ENCODE measurements at places on chromosomes 1 and 21.

- no peak for DNase-seq
Measured at GRCh38 chr21:34553151-34553952, 41.3 kb upstream of the KCNE1 start.

GRCh38 chr21:44353191-44353970, at the start of gene TRPM2:
TSS of gene TRPM2 (plus strand) at chr21:44353621. CDS start at chr21:44353701, 80 bp downstream.
- no peak for DNase-seq

GRCh38 chr1:10968411-10968826, 44.0 kb upstream of the TARDBP start:
- no peak for DNase-seq

DNA sequence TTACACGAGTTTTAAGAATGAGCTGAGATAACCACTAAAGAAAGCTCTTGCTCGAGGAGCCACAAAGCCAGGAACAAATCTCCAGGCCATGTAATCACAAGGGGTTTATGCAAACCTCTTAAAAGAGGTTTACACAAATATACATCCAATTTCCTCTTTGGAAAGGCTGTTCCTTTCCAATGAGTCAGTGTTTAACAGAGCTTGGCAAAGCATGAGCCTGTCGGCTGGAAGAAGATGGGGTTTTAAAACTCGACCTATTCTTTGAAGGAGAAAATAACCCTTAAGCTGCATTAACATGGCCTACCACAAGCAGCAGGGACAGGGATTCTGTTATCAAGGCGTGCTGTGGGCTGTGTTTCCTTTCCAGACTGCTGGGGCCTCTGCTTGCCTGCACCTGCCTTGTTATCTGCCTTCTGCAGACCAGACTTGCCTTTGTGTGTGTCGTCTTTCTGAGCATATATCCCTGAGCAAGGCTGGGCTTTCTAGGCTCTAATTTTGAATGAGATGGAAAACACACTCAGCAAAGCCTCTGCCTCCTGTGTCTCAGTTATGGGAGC, 40.6 kb upstream of the CYP2J2 start:
- no peak for DNase-seq

- no peak for DNase-seq
Measured at GRCh38 chr1:64568171-64568450, 98.2 kb downstream of the CACHD1 start.

- DNase-seq = no peak
Measured at GRCh38 chr1:179883040-179883744, 1.1 kb downstream of the TOR1AIP1 start.

DNA sequence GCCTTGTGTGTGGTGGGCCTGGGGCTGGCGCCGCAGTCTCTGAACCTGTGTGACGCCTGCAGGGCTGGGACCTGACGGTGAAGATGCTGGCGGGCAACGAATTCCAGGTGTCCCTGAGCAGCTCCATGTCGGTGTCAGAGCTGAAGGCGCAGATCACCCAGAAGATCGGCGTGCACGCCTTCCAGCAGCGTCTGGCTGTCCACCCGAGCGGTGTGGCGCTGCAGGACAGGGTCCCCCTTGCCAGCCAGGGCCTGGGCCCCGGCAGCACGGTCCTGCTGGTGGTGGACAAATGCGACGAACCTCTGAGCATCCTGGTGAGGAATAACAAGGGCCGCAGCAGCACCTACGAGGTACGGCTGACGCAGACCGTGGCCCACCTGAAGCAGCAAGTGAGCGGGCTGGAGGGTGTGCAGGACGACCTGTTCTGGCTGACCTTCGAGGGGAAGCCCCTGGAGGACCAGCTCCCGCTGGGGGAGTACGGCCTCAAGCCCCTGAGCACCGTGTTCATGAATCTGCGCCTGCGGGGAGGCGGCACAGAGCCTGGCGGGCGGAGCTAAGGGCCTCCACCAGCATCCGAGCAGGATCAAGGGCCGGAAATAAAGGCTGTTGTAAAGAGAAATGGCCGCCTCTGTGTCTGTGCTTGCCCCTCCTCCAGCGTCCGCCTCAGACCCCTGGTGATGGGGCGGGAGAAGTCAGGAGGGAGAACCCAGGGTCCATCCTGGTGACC, 788 bp downstream of the ISG15 start:
- no peak for DNase-seq

DNA sequence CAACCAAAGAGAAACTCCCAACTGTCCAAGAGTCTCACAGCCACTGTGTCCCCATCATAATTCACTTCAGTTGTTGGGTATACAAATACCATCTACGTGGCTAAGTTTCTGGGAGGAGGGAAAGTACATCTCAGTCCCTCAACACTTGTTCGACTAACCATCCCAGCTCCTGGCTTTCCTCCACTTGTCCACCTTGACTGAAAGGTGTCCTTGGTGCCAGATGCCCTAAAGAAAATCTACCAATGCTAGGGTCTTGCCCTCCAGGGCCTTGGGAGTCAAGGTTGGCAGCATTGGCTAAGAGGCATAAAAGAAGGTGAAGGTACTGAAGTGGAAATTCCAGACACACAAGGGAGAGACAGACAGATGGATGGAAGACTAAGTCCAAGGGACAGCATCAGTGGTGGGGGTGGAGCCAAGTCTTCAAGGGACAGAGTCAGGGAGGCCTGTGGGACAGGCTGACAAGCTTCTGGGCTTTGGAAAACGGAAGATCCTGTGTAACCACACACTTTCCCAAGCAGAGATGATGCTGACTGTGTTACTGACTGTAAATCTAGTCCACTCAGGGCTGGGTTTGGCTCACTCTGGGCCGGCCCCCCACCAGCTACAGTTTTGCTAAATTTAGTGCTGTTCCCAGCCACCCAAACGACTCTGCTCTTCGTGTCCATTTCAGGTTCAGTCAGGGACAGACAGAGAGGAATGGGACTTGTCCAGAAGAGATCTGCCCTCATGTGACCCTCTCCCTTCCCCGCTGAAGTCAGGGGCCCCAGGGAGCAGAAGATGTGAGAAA, 60.1 kb downstream of the CD34 start:
- no peak for DNase-seq

DNA sequence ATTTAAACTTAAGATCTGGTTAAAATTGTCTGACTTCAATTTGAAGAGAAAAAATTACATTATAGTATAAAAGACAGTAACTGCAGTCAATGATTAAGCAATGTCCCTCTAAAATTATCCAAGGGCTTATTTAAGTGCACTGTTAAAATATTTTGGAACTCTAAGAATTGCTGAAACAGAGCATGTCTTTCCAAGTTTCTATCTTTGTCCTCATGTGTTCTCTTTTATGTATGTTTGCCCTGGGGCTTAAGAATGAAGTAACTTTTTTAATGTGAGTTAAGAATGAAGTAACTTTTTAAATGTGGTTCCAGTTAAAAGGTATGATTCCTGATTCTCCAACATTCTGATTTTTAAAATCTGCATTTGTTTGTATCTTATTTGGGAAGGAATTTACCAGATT, 69.0 kb upstream of the MARK1 start:
- DNase-seq = no peak

DNA sequence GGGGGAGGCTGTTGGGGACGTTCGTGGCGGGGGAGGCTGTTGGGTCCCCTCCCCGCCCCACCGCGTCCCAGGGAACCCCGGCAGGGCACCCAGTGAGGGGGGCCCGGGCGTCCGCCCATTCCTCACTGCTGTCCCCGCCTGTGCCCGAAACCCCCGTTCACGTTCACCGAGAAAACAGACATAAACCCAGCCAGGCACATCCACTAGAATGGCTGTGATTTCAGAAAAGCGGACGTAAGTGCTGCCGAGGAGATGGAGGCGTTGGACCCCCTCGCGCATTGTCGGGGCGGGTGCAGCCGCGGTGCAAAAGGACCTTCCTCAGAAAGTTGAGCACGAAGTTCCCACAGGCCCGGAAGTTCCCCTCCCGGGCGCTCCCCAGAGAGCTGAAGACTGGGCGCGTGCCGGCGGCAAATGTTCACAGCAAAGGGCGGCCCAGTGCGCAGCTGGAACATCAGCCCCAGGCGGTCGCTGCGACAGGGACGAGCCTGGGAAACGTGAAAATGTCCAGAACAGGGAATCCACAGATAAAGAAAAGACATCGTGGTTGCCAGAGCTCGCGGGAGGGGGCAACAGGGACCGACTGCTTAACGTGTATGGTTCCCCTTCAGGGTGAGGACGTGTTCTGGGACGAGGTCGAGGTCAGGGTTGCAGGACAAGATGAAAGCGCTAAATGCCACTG, 18.5 kb upstream of the SAMD11 start:
- no peak for DNase-seq

GRCh38 chr1:25861316-25862286, 2.3 kb upstream of the AUNIP start:
- DNase-seq = no peak

- DNase-seq = no peak
Measured at GRCh38 chr1:210373628-210373877, 44.9 kb downstream of the HHAT start.

DNA sequence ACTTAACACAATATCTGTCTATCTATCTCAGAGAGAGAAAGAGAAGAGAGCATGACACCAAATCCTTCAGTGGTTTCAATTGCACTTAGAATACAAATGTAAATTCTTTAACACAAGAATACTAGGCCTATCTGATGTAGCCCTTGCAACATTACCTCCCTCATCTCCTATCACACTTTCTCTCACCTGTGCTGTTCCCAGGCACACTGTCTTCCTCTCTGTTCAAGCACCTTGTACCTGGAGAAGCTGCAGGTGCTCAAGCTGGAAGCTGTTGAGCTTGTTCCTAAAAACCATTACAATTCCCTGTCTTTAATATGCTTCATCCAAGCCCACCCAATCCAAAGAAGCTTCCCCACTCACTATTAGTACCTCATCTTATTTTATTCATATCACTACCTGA, 97.0 kb downstream of the GDAP2 start:
- DNase-seq = no peak

- peak; percentile 40 for DNase-seq
Measured at GRCh38 chr1:2258996-2259395, 30.9 kb downstream of the SKI start.

DNA sequence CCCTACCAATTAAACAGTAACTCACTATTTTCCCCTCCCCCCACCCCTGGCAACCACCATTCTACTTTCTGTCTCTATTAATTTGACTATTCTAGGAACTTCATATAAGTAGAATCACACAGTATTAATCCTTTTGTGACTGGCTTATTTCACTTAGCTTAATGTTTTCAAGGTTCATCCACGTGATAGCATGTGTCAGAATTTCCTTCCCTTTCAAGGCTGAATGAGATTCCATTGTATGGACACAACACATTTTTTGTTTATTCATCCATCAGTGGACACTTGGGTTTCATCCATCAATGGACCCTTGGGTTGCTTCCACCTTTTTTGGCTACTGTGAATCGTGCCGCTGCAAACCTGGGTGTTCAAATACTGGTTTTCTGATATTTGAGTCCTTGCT, 41.7 kb downstream of the EIF2D start:
- no peak for DNase-seq

- DNase-seq = no peak
Measured at GRCh38 chr1:150695561-150695960, 1.4 kb downstream of the GOLPH3L start.

DNA sequence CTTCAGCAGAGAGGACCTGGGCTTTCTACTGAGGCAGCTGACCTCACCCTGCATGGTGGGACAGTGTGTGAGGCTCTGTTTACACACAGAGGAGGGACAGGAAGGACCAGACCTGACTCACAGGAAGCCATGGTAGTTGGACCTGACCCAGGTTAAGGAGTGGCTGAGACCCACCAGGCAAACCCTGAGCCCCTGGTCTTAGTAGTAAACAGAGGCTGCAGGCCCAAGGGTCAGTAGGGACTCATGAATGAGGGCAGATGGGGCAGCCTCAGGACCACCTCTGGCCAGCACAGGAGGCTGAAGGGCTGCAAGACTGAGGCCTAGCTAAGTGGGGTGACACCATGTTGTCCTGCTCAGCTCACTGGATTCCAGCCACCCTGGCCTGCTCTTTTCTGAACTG, 273.2 kb downstream of the GRIK3 start:
- no peak for DNase-seq

GRCh38 chr1:115134850-115135480, 45.7 kb upstream of the TSPAN2 start:
- no peak for DNase-seq

DNA sequence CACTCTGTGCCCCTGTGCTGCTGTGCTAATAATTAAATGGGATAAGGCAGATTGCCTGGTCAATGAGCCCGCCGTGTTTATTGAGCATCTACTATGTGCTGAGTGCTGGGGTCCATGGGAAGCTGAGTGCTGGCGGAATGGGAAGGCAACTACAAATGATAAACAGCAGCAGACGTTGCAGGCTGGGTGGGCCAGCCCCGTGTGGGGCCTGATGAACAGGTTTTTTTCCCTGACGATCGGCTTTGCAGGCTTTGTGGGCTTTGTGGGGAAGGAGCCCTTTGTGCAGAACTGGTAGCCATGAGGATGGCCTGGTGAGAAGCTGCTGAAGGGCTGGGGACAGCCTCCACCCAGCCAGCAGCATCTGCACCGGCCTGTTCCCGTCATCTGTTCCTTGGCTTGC, 3.5 kb downstream of the PDE9A start:
- no peak for DNase-seq

DNA sequence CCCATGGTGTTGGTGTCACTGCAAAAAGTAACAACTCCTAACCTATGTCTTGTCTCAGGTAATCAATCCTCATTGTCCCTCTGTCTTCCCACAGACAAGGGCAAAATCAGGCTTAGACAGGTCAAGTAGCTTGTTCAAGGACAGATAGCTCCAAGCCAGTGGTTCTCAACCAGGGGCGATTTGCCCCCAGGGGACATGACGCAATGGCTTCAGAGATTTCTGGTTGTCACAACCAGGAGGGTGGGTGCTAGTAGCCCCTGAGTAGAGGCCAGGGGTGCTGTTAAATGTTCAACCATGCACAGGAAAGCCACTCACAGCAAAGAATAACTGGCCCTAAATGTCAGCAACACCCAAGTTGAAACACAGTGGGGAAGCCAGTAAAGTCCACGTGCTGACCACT, 178.9 kb downstream of the RUNX1 start:
- DNase-seq = no peak
